Skeletal muscle cell (primary cell): ENCODE measurements at places on chromosomes 12 and 14.
A peak's percentile ranks its signal among the peaks of the same experiment; 100 is the strongest.

- no peak for DNase-seq
Measured at GRCh38 chr12:46261646-46262045, 7.2 kb downstream of the SLC38A1 start.

GRCh38 chr12:90062799-90063198 is 354.2 kb upstream of the ATP2B1 start:
- DNase-seq: no peak

GRCh38 chr12:81626406-81626805 is 132.7 kb downstream of the PPFIA2 start:
- DNase-seq: no peak

DNA sequence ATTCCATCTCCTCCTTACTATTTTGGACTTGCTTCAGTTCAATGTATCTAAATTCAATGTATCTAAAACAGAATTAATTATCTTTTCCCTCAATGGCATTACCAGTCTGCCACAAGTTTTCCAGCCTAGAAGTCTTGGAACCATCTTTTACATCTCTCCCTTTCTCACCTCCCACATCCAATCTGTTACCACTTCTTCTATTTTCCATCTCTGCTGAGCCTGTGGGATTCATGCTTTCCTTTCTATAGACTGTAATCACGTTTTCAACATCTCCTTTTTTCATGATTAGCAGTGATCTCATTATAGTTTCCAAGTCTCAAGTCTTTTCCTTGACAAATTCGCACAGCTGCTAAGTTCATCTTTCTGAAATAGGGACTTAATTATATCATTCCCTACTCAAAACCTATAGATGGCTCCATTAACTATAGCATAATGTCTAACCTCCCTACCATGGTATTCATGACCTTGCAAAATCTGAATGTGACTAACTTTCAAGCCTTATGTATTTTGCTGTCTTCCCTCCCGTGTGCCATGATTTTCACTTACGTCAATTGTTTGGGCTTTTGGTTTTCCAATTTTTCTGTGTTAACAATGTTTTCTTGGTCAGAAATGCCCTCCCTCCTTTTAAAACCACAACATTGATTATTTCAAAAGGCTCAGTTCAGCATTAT is 20.5 kb upstream of the PTPRB start:
- DNase-seq: no peak

- DNase-seq: no peak
Measured at GRCh38 chr12:22702690-22703089, 77.7 kb downstream of the ETNK1 start.

- no peak for DNase-seq
Measured at GRCh38 chr14:30221546-30221945, 293.9 kb upstream of the PRKD1 start.

GRCh38 chr14:90491221-90491885 is 94.5 kb downstream of the CALM1 start:
- peak; percentile 67 for DNase-seq

DNA sequence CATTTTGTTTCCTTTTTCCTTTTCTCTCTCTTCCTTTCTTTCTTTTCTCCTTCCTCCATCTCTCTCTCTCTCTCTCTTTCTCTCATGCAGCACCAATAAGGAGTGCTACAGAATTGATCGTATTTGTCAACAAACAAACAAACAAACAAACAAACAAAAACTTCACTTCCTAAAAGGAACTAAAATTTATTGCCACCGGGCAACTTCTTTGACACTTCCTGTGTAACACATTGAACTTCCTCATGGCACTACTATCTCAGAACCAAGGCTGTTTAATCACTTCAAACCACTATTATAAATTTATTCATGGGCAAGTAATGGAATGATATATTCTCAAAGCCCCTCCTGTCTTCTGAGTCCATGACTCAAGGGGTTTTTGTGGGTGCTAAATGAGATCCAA is 51.3 kb downstream of the SERPINA3 start:
- no peak for DNase-seq

- no peak for DNase-seq
Measured at GRCh38 chr12:132503618-132504204, 13.8 kb downstream of the FBRSL1 start.

DNA sequence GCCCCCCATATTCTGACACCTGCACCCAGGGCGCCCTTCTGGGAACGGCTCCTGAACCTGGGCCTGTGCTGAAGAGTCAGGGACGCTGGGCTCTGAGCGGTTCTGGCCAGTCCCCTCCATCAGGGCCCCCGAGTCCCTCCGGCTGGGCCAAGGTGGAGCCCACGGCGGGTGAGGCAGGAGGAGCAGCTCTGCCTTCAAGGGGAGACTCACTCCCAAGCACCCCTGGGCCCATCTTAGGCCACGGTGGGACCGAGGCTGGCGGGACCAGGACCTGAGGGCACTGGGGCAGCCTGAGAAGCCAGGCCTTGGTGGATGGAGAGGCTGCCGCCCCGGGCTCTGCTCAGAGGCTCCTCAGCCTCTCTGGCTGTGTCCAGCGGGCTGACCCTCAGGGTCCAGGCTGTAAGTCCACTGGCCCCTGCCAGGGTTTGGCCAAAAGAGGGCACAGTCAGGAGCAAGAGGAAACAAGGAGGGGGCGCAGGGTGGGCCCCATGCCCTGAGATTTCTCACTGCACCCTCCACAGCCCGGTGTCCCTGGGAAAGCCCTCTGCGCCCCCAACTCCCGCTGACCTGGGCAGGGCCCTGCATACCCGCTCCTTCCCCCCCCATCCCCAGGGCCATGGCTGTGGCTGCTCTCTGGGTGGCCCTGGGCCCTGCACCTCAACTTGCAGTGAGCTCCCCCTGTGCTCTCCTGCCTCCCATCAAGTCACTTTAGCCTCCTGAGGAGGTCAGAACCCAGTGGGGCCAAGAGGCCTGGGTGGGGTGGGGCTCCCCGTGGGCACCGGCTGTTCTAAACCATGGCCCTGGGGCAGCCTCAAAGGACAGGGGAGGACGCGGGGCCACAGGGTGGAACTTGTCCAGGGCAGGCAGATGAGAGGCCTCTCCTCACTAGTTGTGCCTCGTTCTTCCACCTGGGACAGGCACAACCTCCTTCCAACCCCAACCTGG is 266.4 kb upstream of the SFSWAP start:
- no peak for DNase-seq

DNA sequence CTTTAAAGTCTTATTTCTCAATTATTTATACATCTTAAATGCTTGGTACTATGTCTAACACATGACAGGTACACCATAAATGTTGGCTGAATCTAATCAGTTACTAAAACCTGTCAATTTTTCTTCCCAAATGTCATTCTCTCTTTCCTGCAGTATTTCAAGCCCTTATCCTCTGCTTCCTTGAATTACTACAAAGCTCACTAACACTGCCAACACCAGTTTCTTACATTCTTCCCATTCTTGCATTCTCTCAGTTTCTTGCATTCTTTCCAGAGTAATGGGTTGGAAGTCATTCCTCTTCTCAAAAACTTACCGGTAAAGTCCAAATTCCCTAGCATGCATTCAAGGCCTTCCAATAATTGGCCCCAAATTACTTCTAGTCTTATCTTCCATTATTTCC is 9.6 kb upstream of the SMARCC2 start:
- no peak for DNase-seq

DNA sequence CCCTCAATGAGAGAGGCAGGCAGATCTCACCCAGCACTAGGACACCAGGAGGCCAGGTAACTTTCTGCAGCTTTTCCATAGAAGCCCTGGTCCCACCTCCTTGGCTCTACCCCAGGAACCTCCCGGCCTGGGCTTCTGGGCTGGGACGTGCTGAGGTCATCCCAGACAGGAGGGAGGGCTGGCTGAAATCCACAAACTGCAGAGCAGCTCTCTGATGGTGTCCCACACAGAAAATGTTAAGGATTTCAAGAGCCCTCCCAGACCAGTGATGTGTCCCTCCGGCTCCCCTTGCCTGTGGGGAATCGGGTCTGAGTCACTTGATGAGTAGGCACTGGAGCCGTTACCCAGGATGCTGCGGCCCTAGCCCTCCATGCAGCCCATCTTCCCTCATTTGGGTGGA is 124.1 kb downstream of the ESRRB start:
- DNase-seq: no peak

DNA sequence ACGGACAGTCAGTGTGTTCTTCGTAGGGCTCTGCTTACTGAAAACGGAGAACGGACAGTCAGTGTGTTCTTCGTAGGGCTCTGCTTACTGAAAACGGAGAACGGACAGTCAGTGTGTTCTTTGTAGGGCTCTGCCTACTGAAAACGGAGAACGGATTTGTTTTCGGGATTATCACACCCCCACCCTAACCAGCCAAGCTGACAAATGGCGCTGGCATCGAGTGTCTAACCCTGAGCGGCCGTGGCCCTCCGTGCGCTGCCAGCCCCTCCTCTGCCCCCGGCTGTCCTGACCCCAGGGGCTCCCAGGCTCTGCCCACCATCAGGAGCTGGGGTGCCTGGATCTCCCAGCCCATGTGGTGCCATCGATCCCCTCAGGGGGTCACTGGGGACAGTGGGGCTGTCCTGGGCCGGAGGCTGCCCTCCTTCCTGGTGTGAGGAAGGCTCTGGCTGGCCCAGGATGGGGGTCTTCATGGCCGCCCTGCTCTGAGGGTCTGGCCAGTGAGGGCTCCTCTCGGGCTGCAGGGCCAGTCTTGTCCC is 57.3 kb downstream of the FBRSL1 start:
- no peak for DNase-seq

- DNase-seq: no peak
Measured at GRCh38 chr12:74456431-74456830, 81.2 kb upstream of the ATXN7L3B start.
